GM23338 (cell line): ENCODE measurements at places on chromosomes 3 and 15. TPM values are rescaled to one million over a fixed set of nuclear protein-coding genes. Genes with fewer than 3 reads are reported as not detected.

The ZNF774 gene
- 1.5 and 1.8 TPM in 2 replicates for total RNA-seq

The CACNA2D3 gene
- 2.3 and 3.7 TPM in 2 replicates for total RNA-seq

GRCh38 chr3:59531066-59531745 lies 481.4 kb upstream of the CFAP20DC start:
- no peak for DNase-seq

- DNase-seq: no peak
Measured at GRCh38 chr15:89429023-89429422, 67.4 kb downstream of the RHCG start.

DNA sequence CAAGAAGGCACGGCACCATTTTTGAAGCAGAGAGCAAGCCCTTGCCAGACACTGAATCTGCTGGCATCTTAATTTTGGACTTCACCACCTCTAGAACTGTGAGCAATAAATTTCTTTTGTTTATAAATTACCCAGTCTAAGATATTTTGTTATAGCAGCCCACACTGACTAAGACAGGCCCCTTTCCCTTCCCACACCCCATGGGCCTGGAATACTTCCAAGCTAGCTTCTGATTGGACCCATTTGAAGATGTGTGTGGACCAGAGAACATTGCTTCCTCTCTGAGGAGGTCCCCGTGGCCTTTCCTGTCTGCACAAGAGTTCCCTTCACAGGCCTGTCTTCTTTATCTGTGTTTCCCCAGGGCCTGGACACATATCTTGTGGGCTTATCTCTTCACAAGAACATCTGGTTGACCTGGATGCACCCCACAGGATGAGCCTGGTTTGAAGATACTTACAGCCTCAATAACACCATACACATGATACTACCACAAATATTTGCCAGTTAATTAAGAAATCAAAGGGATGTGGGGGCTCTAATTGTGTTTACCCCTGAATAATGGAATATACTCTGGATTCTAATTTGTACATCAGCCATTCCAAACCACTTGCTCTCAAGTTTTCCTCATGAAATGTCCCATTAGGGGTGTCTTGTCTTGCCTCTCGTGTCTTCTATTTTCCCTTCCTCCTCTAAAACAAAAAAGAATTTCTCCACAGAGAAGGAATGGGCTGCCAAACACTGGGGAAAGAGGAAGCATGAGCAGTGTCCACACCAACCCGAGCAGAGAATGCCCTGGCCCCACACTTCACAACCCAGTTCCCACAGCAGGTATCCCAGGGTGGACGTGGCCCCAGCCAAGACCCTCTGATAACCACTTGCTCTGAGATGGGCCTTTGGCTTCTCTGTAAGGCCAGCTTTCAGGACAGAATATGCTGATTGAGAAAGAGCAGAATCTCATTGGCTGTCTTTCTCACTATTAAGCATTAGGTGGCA lies 42.5 kb downstream of the GLB1 start:
- DNase-seq: no peak

- no peak for DNase-seq
Measured at GRCh38 chr3:78757731-78758130, 1010.1 kb downstream of the ROBO1 start.

- no peak for DNase-seq
Measured at GRCh38 chr3:28982906-28983305, 298.0 kb upstream of the RBMS3 start.

DNA sequence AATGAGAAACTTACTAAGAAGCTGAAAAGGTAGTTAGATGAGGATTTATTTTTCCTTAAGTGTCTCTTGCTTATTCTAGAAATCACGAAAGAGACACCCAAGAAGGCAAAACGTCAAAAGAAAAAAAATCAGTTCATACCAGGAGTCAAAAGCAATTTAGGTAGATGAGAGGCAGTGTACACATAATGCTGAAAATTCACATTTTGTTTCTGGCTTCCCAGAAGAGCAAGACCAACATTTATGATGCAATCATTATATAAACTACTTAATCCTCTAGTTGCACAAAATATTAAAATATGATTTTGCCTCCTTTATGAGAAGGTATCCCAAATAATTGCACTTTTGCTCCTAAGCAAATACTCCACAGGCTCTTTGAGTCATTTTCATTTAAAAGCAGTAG lies 228.0 kb downstream of the FMN1 start:
- no peak for DNase-seq

DNA sequence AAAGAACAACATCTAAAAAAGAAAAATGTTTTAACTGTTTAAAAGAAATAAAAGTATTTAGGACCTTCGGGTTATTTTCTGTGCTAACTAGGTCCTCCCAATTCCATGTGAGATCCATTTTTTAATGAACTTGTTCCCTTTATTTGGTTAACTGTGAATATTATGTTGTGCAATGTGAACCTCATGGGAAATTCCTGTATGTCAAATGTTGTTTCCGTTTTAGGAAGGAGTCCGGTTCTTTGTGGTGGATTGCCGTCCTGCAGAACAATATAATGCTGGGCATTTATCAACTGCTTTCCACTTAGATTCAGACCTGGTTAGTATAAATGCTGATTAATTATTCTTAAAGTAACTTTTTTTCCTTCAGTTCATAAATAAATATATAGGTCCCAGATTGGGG lies 35.5 kb upstream of the NIT2 start:
- DNase-seq: no peak

GRCh38 chr15:66673410-66674322 lies 28.4 kb upstream of the SMAD6 start:
- peak; percentile 93 for DNase-seq

GRCh38 chr15:90914305-90915080 lies 11.4 kb downstream of the MAN2A2 start:
- no peak for DNase-seq

GRCh38 chr15:73058437-73058836 lies 6.2 kb downstream of the NEO1 start:
- no peak for DNase-seq

DNA sequence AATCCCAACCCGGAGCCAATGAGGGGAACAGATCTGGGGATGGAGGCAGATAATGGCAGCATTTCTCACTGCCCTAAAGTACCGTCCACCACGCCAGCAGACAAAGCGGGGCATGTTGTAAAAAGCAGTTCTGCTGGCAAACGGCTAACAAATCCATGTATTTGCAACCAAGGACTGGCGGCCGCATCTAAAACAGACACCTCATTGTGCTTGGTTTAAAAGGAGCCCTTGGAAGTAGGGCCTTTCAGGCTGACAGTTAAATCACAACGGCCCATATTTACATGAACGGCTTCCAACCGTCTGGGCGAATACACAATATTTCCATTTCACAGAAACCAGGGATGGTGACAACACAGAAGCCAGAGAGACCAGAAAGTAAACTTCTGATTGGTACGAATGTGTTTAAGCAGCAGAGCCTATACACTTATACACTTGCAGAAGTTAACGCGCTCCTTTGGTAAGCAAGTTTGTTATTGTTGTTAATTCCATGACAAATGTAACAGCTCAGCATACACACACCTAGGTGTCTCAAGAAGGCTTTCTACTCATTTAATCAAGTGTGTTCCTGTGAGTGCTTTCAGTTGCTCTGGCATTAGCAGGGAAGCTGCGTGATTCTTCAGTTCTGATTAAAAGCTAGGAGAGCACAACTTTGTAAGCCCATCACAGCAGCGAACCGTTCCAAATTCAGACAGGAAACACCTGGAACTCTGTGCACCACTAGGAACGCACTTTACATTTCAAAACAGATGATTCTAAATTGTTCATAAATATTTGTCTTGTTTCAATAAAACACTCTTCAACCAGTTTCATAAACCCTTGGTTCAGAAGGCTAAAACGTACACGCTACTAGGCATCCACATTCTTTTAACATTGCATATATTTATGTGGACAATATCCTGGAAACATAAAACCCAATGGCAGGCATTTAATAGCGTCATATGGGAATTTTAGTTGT lies 112.9 kb downstream of the PDZRN3 start:
- peak; percentile 42 for DNase-seq

DNA sequence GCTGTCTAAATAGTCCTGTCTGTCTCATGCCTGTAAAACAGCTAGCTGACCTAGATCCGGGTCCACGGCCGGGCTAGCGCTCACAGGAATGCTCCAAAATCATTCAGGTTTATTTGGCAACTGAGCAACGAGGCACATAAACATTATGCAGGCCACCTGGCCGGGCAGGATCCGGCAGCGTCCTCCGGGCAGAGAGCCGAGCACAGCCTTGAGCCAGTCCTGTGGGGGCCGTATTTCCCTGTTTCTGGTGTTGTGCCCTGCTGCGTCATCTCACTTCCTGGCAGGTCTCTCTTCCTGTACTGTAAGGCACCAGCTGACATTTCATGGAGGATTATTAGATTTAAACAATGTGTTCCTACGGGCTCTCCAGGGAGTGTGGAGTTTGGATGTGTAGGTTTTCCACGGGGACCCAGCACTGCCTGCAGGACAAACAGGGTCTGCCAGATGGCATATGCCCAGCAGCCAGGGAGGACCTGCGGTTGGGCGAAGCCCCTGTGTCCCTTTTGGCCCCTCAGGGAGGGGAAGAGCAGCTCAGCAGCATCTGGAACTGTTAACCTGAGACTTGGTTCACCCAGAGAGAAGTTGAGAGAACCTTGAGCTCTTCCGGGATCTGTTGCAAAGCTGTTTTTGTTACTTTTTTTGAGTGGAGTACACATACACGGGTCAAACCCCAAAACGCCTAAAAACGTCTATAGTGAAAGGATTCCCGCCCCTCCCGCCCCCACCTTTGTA lies 16.6 kb upstream of the LRRK1 start:
- no peak for DNase-seq

- DNase-seq: no peak
Measured at GRCh38 chr3:9384141-9384828, 13.1 kb upstream of the SETD5 start.

- peak; percentile 26 for DNase-seq
Measured at GRCh38 chr3:147903026-147903425, 493.9 kb downstream of the ZIC1 start.
